Articular chondrocyte of knee joint (primary cell): ENCODE measurements at places on chromosomes 16 and 17. TPM values are rescaled to one million over a fixed set of nuclear protein-coding genes. Genes with fewer than 3 reads are reported as not detected.

The PRSS8 gene
- not detected in 2 replicates for total RNA-seq

The RCVRN gene
- 0.32 TPM in 1 of 2 replicates, not detected in the other for total RNA-seq

The CISD3 gene
- total RNA-seq: 3.8 and 4.6 TPM in 2 replicates

The GAS7 gene
- total RNA-seq: 11.2 and 15.8 TPM in 2 replicates

The HP gene
- 0.11 TPM in 1 of 2 replicates, not detected in the other for total RNA-seq

The GDPD1 gene
- 0.39 and 0.86 TPM in 2 replicates for total RNA-seq

The SALL1 gene
- not detected in 2 replicates for total RNA-seq

The MILR1 gene
- 4.1 and 4.4 TPM in 2 replicates for total RNA-seq

The RNF112 gene
- 2.6 and 3.5 TPM in 2 replicates for total RNA-seq

The ERBB2 gene
- 41.0 and 44.4 TPM in 2 replicates for total RNA-seq

The CACNG4 gene
- not detected in 2 replicates for total RNA-seq

The MYH1 gene
- not detected in 2 replicates for total RNA-seq

The PRR35 gene
- 0.11 TPM in 1 of 2 replicates, not detected in the other for total RNA-seq

The METTL2A gene
- total RNA-seq: 25.7 and 27.0 TPM in 2 replicates

The KRTAP9-8 gene
- not detected in 2 replicates for total RNA-seq

The SLC13A2 gene
- total RNA-seq: not detected in 2 replicates

The ZMYND15 gene
- total RNA-seq: 0.65 TPM in 2 replicates

The RRN3 gene
- total RNA-seq: 29.0 and 47.8 TPM in 2 replicates

The CCDC200 gene
- total RNA-seq: 0.26 TPM in 1 of 2 replicates, not detected in the other

The CHST5 gene
- 0.13 and 0.22 TPM in 2 replicates for total RNA-seq

The RNF227 gene
- total RNA-seq: 2.3 and 3.0 TPM in 2 replicates

The HSF5 gene
- 0.13 TPM in 1 of 2 replicates, not detected in the other for total RNA-seq

The CMTM2 gene
- not detected in 2 replicates for total RNA-seq

The TMC8 gene
- total RNA-seq: not detected in 2 replicates

The TBC1D3I gene
- total RNA-seq: not detected in 2 replicates

The RAC3 gene
- 2.1 and 7.1 TPM in 2 replicates for total RNA-seq

The CYBA gene
- total RNA-seq: 162 and 191 TPM in 2 replicates

The CSH2 gene
- total RNA-seq: not detected in 2 replicates

The UTP4 gene
- 19.5 and 21.2 TPM in 2 replicates for total RNA-seq
